ENCODE measurements at places on chromosomes 3 and 15.

DNA sequence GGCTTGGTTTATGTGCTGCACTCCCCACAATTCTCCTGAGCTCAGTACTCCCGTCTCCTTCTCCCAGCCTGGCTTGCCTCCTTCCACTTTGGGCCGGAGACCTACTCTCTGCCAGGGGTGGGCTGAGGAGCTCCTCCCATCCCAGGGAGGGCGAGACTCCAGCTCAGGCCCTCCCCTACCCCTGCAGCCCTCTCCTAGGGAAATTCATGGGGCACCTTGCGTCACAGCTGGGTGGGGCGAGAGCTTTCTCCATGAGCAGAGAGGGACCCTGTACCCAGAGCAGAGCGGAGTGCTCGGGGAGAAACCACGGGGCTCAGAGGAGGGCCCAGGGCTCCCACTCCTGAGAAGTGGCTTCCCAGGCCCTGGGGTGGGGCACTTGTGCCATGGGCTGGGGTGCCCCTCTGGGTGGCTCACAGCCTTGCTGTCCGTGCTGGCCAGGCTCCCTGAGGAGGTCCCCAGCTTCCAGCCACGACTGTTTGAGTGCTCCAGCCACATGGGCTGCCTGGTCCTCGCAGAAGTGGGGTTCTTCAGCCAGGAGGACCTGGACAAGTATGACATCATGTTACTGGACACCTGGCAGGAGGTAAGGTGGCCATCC, 13.3 kb downstream of the VILL start:
- no peak for DNase-seq

DNA sequence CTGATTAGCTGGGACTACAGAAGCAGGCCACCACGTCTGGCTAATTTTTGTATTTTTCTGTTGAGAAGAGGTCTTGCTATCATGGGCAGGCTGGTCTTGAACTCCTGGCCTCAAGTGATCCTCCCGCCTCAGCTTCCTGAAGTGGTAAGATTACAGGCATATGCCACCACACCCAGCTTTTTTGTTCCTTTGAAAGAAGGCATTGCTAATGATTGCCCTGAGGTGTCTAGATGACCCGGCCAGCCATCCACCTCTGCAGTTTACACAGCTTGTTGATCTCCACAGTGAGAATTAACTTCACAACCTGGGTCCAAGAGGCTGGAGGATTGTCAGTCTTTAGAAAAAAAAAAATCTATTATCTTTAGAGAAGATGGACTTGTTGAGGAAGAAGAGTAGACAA, 58.7 kb downstream of the SMAD3 start:
- DNase-seq, result no peak

- no peak for DNase-seq
These were observed 117.3 kb upstream of the ALDH1A3 start for GRCh38 chr15:100762289-100762688.

GRCh38 chr15:35496585-35496984, 49.4 kb downstream of the DPH6 start:
- no peak for DNase-seq

- DNase-seq, result peak; percentile 14
These were observed 1.3 kb upstream of the HACD2 start for GRCh38 chr3:123586131-123586530.

DNA sequence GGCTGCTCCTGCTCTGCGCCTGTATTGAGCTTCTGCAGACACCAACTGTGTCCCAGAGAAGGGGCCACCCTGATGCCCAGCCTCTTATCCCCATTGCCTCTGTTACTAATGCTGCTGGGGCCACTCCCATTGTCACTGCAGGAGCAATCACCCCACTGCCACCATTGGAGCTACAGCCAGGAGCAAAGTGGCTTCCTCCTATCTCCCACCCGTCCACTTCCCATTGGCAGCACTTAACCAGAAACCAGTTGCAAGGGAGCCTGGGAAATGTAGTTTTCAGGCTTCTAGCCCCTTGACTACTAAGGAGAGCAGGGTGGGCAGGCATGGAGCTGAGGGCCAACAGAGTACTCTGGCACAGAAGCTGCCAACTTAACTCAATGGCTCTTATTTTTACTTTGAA, 55.9 kb upstream of the KLF13 start:
- DNase-seq, result no peak

GRCh38 chr3:73530022-73530396, 94.7 kb downstream of the PDZRN3 start:
- DNase-seq, result no peak

DNA sequence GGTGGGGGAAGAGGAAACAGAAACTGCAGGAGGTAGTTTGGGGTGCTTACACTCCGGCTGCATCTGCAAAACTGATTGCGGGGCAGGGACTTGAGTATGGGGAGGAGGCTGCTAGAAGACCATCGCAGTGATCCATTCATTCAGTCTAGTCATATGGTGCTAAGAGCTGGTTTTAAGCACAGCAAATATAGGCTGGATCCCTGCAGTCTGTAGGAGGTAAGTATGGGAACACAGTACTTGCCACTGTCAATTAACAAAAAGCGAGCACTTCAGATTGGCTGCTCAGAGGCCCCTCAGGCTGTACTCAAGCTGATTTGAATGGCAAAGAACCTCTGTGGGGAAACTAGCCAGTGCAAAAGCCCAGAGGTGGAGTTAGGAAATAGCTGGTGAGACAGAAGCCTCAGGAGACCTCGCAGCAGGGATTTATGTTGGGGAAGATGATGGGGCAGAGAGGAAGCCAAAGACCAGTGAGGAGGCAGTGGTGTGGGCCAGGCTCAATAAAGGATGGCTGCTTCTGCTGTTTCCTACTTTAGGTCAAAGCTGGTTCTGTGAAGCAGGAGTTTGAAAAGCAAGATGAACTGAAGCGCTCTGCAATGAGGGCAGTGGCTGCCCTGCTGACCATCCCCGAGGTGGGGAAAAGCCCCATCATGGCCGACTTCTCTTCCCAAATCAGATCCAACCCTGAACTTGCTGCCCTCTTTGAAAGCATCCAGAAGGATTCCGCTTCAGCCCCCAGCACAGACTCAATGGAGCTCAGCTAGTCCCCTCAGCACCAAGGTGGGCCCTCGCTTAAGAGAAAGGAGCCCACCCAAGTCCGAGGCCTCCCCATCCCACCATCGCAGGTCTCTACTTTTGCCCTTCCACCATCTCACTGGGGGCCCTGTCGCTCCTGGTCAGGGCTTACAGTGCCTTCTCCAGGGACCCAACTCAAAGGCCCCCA, 7.9 kb downstream of the RPL32 start:
- DNase-seq, result no peak

DNA sequence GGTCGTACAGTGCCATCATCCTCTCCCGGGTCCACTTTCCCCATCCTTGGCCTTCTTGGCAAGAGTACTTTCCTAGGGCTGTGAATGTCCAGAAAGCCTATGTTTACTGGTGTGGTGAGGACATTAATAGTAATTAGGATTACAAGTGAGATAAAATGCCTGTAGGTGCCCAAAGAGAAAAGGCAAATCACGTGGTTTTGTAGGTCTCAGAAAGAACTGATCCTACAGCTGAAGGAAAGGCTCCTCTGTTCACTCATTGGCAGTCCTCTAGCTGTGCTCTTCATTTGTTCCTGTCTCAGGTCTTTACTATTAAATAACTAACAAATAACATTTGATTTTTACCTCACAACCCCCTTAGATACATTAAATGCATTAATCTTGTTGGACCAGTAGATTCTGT, 220.1 kb upstream of the CBLB start:
- DNase-seq, result no peak

DNA sequence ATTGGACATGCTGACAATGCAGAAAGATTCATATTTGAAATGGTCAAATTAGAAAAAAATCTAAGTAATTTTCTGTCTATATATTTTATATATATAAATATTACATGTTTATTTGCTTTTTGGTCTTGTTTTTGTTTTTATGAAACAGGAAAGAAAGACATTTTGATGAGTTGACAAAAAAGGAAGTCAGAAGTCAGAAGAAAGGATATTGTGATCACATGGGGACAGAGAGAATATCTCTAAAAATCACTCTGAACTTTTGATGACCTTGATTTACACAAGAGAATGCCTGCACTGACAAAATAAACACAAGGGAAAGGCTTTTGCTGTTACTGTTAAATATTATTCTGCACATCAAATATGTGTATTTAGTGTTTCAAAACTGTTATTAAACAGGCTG, 811.2 kb downstream of the SI start:
- DNase-seq, result no peak

DNA sequence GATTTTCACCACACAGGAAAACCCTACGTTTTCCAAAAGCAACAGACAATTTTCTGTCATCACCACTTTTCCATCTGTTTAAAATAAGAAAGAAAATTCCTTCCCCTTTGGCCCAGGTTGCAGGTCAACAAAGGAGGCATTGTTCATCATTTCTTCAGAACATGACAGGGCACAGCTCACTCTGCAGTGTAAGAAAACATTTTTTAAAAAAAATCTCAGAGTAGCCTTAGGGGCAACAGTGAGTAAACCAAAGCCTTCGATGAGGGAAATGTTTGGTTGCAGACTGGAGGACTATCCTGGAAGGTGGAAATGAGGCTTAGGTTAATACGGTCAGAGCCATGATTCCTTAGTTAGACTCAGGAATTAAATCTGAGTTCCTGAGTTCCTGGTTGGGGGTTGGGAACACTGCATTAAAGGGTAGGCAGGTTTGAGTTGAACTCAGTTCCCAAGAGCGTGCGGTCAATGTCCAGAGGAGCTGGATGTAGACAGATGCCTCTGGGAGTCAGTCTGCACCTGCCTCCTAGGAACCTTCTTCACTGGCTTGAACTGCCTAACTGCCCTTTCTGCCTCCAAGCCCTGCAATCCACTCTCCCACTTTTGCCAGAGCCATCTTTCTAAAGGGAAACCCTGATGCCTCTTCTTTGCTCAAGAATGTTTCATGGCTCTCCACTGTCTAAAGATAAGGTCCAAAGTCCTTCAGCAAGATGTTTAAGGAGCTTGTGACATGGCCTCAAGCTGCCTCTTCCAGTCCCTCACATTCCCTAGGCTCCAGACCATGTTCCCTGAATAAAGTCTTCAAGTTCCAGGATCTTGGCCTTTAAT, 3.3 kb upstream of the HES1 start:
- no peak for DNase-seq

DNA sequence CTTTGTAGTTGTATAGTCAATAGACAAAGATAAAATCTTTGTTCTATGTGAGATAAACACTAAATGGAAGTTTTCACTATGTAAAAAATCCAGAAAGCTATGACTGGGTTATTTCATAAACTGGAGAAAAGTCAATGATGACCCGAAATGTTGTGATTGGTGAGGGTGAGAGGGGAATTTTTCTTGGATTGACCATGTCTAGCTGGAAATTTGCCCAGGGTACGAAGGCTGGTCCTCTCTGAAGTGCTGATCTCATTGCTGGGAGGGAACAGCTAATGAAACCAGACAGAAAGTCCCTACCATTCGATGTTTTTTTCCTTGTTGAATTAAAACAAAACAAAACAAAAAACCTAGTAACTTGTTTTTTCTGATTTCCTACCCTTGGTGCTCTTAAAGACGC, 14.3 kb downstream of the TPRG1 start:
- DNase-seq, result no peak

GRCh38 chr3:84125201-84125721, 833.5 kb upstream of the CADM2 start:
- no peak for DNase-seq

DNA sequence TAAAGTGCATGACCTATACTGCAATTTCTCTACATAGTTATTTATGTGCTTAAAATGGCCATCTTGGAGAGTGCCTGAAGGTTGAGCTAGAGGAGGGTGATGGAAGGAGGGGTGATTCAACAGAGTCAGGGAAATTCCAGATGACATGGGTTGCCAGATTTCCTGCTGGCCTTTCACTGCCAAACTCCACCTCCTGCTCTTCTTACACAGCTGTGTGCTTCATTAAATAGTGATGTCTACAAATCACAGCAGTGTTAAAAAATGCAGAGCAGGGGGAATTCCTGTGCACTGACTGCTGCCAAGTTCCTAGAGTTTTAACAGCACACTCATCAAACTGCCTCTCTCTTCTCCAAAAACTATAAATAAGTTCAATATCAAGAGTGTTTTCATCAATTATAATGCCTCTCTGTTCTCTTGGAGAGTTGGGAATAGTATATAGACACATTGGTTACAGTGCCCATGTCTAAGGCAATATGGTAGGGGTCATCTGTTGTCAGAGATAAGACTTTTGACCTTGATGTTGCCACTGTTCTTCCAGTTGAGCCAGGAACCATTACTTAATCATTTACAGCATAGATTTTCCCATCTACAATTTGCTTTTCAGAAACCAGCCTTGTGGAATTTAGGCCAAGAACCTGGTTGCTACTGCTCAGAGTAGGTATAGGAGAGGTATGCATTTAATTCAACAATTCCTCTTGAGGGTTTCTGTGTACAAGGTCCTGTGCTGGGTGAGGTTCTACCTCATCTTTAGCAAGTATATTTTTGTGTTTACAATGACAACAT, 79.6 kb downstream of the TP63 start:
- DNase-seq, result no peak

GRCh38 chr3:33694944-33695343, 23.1 kb downstream of the CLASP2 start:
- DNase-seq, result no peak

DNA sequence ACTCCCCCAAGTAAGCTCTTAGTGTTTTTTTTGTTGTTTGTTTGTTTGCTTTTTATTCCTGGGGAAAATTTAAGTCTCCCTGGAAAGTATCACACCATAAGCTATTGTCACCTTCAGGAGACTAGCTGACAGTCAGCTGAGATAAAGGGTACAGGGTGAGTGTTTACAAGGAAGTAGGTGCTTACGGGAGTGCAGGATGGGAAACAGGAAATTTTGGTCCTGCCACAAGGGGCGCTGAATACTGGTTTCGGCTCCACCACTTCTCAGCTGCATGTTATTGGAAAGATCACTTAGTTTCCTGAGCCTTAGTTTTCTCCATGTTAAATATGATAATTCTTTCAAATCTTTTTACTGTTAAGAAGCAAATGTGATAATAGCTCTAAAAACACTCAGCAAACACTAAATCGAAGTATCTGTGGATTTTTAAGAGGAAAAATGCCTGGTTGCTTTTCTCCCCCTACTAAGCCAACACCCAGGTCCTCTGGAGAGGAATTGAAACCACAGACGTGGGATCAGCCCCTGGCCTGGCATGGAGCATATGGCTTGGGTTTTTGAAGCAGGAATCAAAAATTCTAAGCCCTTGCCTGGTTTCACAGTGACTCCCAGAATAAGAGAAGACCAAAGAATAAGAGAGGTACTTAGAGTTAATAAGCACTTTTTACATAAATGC, 90.7 kb downstream of the SCN11A start:
- DNase-seq, result peak; percentile 13

DNA sequence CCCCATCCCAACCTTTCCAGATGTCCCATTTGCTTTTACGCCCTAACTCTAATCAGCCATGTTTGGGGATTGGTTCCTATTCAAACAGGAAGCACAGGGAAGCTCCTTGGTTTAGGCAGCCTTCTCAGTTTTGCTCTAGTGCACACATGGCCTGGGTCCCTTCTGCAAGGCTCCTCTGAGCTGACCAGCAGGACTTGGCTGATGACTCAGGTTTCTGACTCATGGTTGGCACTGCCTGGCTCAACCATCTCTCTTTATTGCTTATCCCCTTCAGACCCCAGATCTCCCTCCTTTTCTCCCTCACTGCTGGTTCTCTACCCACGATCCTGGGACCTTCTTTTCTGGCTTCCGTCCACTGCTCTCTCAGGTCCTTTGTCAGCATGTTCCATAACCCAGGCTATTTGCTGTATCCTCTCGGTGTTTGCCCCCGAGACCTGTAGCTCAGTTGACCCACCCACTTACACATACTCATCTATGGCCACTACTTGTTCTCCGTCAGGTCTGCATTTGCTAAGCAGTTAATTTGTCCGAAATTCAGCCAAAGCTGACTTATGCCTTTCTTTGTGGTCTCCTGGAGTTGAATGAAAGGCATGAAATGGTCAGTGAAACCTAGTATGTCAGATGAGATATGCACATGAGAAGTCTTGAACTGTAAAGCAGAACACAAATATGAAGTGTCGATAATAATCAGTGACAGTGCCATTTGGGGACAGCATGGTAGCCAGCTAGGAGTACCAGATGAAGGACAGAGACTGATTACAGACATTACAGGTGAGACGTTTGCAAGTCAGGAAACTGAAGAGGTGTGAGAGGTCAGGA, 323.5 kb upstream of the ROPN1 start:
- DNase-seq, result no peak
